Caco-2 (cell line): ENCODE measurements at places on chromosomes 13 and 19. TPM values are rescaled to one million over a fixed set of nuclear protein-coding genes. Genes with fewer than 3 reads are reported as not detected.

DNA sequence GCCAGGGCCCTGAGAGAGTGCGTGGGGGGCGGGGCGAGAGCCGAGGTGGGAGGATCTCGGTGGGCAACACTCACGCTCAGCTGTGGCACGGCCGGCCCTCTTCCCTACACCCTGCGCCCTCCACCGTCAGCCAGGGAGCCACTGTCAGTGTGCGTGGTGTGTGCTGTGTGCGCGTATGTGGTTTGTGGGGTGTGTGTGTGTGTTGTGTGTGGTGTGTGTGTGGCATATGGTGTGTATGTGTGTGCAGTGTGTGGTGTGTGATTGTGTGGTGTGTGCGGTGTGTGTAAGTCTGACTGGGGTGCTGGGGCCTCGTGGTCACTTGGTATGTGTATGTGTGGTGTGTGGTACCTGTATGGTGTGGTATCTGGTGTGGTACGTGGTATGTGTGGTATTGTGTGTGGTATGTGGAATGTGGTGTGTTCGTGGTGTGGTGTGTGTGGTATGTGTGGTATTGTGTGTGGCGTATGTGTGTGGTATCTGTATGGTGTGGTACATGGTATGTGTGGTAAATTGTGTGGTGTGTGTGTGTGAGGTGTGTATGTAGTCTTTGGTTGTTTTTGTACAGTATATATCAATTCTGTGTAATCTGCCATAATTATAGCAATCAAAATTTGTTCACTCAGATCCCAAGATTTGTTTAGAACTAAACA lies 5.1 kb downstream of the GRK1 start:
- H3K4me1 ChIP-seq, result no peaks in the 10 kb centered on the region
- H3K27ac ChIP-seq, result no peak overlapping the region
- DNase-seq, result no peak

Gene ZNF256
- total RNA-seq, result 1.5 and 1.9 TPM in 2 replicates

Gene THSD8
- total RNA-seq, result 23.9 and 25.9 TPM in 2 replicates

Gene ZNF611
- total RNA-seq, result 27.5 and 28.5 TPM in 2 replicates

DNA sequence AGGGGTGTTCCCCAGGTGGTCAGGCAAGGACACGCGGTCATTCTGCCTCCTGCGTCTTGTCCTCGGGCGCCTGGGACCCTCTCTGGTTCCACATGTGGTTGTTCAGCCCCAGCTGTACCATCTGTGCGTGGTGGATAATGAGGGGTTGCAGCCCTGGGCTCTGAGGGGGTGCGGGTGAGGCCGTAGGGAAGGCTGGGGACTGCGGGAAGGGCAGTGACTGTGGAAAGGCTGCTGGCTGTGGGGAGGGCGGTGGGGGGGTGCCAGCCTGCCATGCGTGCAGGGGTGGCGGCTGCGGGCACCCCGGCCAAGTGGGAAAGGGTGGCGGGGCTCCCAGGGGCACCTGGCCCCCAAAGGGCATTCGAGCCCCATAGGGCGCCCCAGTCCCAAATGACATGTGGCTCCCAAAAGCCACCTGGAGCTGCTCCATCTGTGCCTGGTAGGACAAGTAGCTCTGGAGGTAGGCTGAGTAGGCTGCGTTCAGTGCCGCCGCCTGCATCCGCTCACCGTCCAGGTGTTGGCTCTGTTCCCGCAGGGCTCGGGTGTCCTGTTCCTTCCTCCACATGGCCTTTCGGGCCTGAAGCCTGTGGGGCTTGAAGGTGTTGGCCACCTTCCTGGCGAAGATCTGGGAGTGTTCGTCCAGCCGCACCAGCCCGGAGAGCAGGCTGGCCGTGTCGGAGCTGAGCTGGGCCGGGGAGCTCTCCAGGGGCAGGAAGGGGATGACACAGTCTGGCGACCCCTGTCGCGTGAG lies 15.1 kb downstream of the TICAM1 start:
- H3K27me3 ChIP-seq, result no peaks in the 10 kb centered on the region
- no peak overlapping the region for H3K27ac ChIP-seq
- no peak overlapping the region for H3K4me3 ChIP-seq
- no peaks in the 10 kb centered on the region; the same call in 1 of the 2 replicates for H3K36me3 ChIP-seq
- no peak for DNase-seq
- H3K4me1 ChIP-seq, result peaks cover 3% of the 10 kb centered on the region; the same call in 1 of the 2 replicates
